B cell (primary cell): ENCODE measurements at places on chromosomes 13 and 19. TPM values are rescaled to one million over a fixed set of nuclear protein-coding genes. Genes with fewer than 3 reads are reported as not detected.

DNA sequence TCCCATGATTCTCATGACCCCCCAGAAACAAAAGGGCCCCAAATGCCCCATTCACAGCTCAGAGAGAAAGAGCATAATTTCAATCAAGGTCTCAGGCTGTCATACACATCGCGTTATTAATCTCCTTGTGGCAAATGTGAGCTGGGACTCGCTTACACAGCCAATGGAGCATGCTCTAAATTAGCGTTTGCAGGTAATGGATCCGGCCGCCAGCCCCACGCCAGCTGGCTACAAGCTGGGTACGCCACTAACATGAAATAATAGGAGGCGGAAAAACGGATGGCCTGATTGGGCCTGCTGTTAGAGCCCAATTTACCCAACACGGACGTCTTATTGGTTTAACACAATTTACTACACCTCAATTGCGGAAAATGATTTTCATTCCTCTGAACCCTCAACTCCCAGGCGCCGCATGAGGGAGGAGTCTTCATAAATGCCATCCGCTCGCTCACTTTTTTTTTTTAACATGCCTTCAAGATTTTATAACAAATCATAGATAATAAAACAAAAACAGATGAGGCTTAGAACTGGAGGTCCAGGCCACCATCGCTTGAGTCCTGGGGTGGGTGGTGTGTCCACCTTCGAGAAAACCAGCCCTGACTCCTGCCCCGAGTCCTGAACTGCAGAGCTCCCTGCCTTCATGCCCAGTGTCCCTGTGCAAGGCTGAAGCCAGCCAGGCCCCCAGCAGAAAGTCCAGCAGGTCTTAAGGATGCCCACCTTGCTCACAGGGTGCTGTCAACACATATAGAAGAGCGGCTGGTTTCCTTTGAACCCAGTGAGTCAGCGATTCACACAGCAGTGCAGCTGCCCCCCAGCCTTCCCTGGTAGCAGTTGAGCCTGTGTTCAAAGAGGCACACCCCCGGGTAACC, 62.1 kb downstream of the PEPD start:
- no peak overlapping the region for H3K27ac ChIP-seq
- H3K36me3 ChIP-seq = peaks cover 2% of the 10 kb centered on the region
- H3K4me3 ChIP-seq = no peak overlapping the region
- H3K4me1 ChIP-seq = no peaks in the 10 kb centered on the region

- no peaks in the 10 kb centered on the region for H3K4me1 ChIP-seq
- H3K36me3 ChIP-seq = no peaks in the 10 kb centered on the region
- no peaks in the 10 kb centered on the region for H3K27me3 ChIP-seq
- DNase-seq = no peak
- H3K27ac ChIP-seq = no peak overlapping the region
Measured at GRCh38 chr13:42581427-42581826, 7.5 kb downstream of the TNFSF11 start.

FFAR1 gene
- 3.0 and 3.3 TPM in 2 replicates for total RNA-seq

SIGLEC7 gene
- total RNA-seq = not detected in 2 replicates

DNA sequence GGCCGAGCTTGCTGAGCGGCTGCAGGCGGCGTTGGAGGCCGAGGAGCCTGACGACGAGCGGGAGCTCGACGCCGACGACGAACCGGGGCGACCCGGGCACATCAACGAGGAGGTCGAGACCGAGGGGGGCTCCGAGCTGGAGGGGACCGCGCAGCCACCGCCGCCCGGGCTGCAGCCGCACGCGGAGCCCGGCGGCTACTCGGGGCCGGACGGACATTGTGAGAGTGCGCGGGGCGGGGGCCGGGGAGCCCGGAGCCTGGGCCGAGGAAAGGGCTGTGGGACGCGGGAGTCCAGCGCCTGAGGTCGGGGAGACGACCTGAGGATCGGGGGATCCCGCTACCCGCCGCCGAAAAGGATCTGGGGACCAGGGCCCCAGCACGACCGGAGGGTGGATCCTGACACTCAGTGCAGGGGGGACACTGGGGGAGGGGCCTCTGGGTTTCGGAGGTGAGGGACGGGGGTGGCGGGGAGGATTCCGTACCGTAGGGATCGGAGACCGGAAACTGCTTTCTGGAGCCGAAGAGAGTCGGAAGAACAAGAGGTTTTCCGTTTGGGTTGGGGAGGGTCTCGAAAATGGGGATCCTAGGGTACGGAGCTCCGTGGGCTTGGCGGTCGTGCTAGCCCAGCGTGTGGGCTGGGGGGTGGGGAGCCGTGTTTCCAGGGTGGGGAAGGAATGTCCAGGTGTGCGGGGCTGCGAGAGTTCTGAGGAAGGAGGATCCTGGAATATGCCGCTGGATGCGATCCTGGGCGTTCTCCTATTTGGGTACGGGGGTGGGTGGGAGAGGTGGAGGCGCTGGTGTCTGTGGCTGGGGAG, 616 bp downstream of the HNRNPUL1 start:
- H3K36me3 ChIP-seq = peaks cover 30% of the 10 kb centered on the region
- peaks cover 38% of the 10 kb centered on the region for H3K4me1 ChIP-seq
- peak overlapping the region; percentile 97 for H3K27ac ChIP-seq
- no peaks in the 10 kb centered on the region for H3K27me3 ChIP-seq
- H3K4me3 ChIP-seq = peak overlapping the region; percentile 43

- H3K4me3 ChIP-seq = no peak overlapping the region
- H3K27me3 ChIP-seq = no peaks in the 10 kb centered on the region
- peak; percentile 61 for DNase-seq
- H3K36me3 ChIP-seq = peaks cover 20% of the 10 kb centered on the region
- H3K27ac ChIP-seq = no peak overlapping the region
Measured at GRCh38 chr19:18440415-18440877, 2.5 kb upstream of the ISYNA1 start.

- H3K4me1 ChIP-seq = peaks cover 42% of the 10 kb centered on the region
- H3K36me3 ChIP-seq = peaks cover 48% of the 10 kb centered on the region
- H3K4me3 ChIP-seq = peak overlapping the region; percentile 2
- H3K27ac ChIP-seq = peak overlapping the region; percentile 90
- H3K27me3 ChIP-seq = no peaks in the 10 kb centered on the region
Measured at GRCh38 chr19:17775991-17776803, 18.7 kb upstream of the B3GNT3 start.

GRCh38 chr19:16778796-16779411, 50.3 kb upstream of the SIN3B start:
- H3K4me3 ChIP-seq = no peak overlapping the region
- peak; percentile 66 for DNase-seq
- H3K27me3 ChIP-seq = no peaks in the 10 kb centered on the region
- no peaks in the 10 kb centered on the region for H3K36me3 ChIP-seq
- H3K27ac ChIP-seq = no peak overlapping the region
- H3K4me1 ChIP-seq = no peaks in the 10 kb centered on the region
